Thoracic aorta endothelial cell (primary cell): ENCODE measurements at places on chromosomes 11 and 22. TPM values are rescaled to one million over a fixed set of nuclear protein-coding genes. Genes with fewer than 3 reads are reported as not detected.

AQP11 gene
- total RNA-seq = 0.29 and 0.53 TPM in 2 replicates

ANO9 gene
- total RNA-seq = under 0.01 TPM in 1 of 2 replicates, not detected in the other

TMEM45B gene
- 0.40 and 1.7 TPM in 2 replicates for total RNA-seq

LRRC55 gene
- total RNA-seq = not detected in 2 replicates

YPEL1 gene
- total RNA-seq = 2.3 and 2.6 TPM in 2 replicates

IGSF22 gene
- total RNA-seq = not detected in 2 replicates

OR4A16 gene
- not detected in 2 replicates for total RNA-seq

ZNRF3 gene
- total RNA-seq = 4.9 and 6.3 TPM in 2 replicates

ISX gene
- not detected in 2 replicates for total RNA-seq

CASP4 gene
- total RNA-seq = 210 and 217 TPM in 2 replicates

GGTLC3 gene
- not detected in 2 replicates for total RNA-seq

CNTN5 gene
- total RNA-seq = not detected in 2 replicates

FAM181B gene
- under 0.01 TPM in 2 replicates for total RNA-seq

SELENOM gene
- total RNA-seq = 38.0 and 44.7 TPM in 2 replicates

TEX12 gene
- 0.43 TPM in 1 of 2 replicates, not detected in the other for total RNA-seq

KCTD14 gene
- total RNA-seq = 1.1 and 1.2 TPM in 2 replicates

RIMBP3C gene
- total RNA-seq = not detected in 2 replicates

SSRP1 gene
- 123 and 143 TPM in 2 replicates for total RNA-seq

SCGB2A2 gene
- total RNA-seq = not detected in 2 replicates

HBB gene
- total RNA-seq = not detected in 2 replicates

PNPLA5 gene
- not detected in 2 replicates for total RNA-seq

OR51E2 gene
- total RNA-seq = not detected in 2 replicates

MGAT3 gene
- not detected in 2 replicates for total RNA-seq

QSER1 gene
- total RNA-seq = 50.9 and 63.8 TPM in 2 replicates

CARS1 gene
- 53.5 and 56.4 TPM in 2 replicates for total RNA-seq

AIFM3 gene
- not detected in 2 replicates for total RNA-seq

PANX2 gene
- total RNA-seq = 1.7 TPM in 2 replicates

MPPED2 gene
- not detected in 2 replicates for total RNA-seq

C22orf23 gene
- 0.22 and 0.27 TPM in 2 replicates for total RNA-seq

MEI1 gene
- 1.4 and 4.3 TPM in 2 replicates for total RNA-seq

FXYD6 gene
- 0.53 and 2.6 TPM in 2 replicates for total RNA-seq

OR8A1 gene
- total RNA-seq = not detected in 2 replicates

PATE2 gene
- total RNA-seq = 0.13 and 0.50 TPM in 2 replicates

OR8G5 gene
- not detected in 2 replicates for total RNA-seq

LRRC56 gene
- total RNA-seq = 0.36 and 0.40 TPM in 2 replicates
